ENCODE measurements at places on chromosomes 16 and 17. TPM values are rescaled to one million over a fixed set of nuclear protein-coding genes. Genes with fewer than 3 reads are reported as not detected.
A peak's percentile ranks its signal among the peaks of the same experiment; 100 is the strongest.

Gene CCL4
- total RNA-seq = 4.3 TPM

GRCh38 chr17:63181856-63182255, 215.8 kb downstream of the TANC2 start:
- DNase-seq = no peak

Gene STX1B
- total RNA-seq = 3.9 TPM

GRCh38 chr17:48555258-48556228, 10.6 kb upstream of the HOXB2 start:
- no peak for DNase-seq

Gene VAT1L
- not detected for total RNA-seq

GRCh38 chr16:25771812-25772568, 80.2 kb downstream of the HS3ST4 start:
- no peak for DNase-seq

Gene GAS2L2
- total RNA-seq = 0.36 TPM

DNA sequence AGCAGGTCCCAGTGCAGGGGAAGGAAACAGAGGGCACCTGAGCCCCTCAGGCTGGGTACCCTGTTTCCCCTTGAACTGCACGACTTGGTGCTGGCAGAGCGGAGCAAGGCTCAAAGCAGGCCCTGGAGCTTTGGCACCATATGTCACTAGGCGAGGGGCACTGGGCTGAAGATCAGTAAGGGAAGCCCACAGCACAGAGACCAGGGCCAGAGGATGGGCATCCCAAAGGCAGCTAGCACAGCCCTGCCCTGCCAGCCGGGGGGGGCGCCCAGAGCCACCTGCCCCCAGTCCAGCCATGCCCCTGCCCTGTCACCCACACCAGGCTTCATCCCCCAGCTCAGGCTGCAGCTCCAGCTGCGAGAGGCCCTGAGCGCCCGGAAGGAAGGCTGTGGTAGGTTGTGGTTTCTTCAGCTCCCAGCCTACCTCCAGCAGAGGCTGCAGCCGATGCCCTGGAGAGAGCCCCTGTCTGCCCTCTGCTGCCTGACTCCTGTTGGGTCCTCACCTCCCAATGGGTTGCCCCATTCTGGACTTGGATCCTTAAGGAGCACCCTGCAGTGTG, 10.9 kb downstream of the NHERF1 start:
- DNase-seq = peak; percentile 64

DNA sequence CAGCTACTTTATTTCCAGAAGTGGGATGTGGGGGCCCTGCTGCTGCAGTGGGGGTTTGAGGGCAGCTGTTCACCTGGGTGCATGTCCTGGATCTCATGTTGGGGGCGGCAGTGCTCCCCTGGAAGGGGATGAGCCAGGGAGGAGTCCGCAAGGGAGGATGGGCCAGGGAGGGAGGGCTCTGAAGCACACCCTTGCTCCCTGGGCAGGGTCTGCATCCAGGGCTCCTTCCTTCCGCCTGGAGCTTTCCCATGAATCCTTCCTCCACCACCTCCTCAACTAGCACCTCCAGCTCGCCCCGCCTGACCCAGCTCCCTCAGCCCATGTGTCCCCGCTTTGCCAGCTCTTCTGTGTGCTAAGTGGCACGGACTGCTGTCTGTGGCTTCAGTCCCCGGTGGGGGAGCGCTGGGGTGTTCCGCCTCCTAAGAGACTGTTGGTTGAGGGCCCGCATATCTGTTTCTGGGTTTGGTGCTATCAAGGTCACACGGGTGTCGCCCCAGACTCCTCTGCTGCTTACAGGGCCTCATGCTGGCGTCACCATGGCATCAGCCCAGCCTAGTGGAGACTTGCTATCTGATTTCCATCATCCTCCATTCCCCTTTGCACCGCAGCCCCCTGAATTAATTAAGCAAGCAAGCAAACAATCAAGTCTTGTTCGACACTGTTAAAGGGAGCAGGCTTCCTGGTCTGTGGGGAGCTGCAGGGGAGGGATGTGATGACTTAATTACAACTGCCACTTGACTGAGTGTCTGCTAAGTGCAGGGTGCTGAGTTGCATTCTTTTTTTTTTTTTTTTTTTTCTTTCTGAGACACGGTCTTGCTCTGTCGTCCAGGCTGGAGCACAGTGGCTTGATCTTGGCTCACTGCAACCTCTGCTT, 71.8 kb downstream of the PRKCA start:
- DNase-seq = peak; percentile 82
